ENCODE measurements at places on chromosomes 16 and 17.

GRCh38 chr16:67404740-67405226 is 11.5 kb upstream of the TPPP3 start:
- DNase-seq: no peak

DNA sequence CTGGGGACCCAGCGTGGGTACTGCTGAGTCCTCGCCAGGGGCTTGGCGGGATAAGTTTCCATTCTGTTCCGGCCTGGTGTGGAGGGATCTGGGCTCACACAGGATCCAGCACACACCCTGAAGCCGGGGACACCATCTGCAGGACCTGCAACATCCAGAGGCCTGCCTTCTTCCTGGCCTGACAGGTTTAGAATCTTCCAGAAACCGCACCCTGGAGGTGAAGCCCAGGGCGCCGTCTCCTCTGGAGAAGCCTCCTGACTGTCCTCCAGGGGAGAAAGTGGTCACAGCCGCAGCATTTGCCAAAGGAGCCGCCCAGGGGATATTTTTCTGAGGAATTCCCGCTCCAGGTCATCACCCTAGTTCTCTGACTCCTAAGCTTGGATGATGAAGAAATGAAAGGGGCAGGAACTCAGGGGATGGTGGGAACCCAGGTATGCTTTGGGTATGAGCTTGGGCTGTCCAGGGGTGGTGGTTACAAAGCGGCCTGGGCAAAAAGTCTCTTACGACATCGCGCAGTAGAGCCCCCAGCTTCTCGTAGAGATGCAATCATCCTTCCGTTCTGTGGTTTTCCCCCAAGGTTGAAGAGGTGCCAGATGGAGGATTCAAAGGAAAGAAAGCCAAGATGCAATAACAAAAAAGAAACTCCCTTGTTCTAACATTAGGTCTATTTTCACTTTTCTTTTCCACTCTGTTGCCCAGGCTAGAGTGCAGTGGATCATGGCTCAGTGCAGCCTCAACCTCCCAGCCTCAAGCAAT is 9.1 kb upstream of the CRISPLD2 start:
- peak; percentile 29 for DNase-seq

DNA sequence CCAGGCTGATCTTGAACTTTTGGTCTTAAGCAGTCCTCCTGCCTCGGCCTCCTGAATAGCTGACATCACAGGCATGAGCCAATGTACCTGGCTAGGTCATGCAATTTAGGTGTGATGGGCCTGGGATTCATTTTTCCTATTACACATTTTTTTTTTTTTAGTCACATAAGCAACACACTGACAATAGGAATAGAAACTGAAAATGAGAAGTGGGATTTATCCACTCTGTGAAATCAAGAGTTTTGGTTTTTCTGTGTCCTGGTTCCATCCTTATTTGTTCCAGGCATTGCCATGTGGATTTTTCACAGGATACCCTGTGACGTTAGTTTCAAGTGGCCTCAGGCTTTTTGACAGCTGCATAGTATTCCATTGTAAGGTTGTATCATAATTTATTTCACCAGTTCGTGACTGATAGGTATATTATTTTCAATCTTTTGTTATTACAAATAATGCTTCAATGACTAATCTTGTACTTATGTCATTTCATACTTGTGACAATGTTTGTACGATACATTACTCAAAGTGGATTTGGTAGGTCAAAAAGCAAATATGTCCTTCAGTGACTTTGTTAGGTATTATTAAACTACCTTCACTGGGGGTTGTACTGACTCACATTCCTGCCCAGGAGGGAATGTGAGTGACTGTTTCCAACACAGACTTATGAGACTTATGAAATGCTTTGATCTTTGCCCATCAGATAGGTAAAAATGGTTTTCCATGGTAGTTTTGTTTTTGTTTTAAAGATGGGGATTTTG is 10.6 kb downstream of the ADCY7 start:
- no peak for DNase-seq

DNA sequence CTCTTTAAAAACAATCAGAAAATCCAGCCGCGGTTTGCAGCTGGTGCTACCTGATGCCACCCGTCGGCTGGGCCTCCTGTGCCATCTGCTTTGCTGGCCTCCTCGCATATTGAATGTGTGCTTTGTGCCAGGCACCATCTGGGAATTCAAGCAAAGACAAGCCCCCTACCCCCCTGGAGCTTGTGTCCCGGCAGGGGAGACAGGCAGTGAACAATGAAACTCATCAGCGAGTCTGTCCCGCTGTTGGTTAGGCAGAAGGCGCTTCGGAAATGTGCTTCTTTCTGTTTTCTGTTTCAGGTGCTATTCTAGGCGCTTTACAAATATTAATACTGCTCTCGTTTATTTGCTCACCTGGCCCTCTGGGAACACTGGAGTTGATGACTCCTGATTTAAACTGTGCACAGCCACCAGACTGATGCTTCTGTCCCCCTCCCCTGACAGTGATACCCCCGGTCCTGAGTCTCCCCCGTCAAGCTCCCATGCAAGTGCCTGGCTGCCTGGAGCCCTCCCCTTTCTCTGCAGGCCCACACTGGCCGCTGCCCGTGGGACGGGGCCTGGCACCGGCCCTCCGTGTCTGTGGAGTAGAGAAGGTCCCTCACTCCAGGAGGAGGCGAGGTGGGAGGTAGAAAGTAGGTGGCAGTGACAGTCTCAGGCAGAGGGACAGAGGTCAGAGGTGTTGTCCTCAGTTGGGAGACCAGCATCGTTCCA is 126.1 kb upstream of the PLCG2 start:
- DNase-seq: no peak

- no peak for DNase-seq
Measured at GRCh38 chr16:76681296-76681695, 404.1 kb downstream of the CNTNAP4 start.

All from stimulated activated CD4-positive, alpha-beta T cell treated with anti-CD3 and anti-CD28 coated beads, Interleukin-1b, Interleukin-23, amount 100 ng/mL, for 48 hours (primary cell).